Ureter (tissue), 1 donor: ENCODE measurements at places on chromosomes 5 and 9. TPM values are rescaled to one million over a fixed set of nuclear protein-coding genes. Genes with fewer than 3 reads are reported as not detected.

The FBLL1 gene
- total RNA-seq, result 0.83 TPM

The SOWAHA gene
- total RNA-seq, result 6.8 TPM

The SH3TC2 gene
- total RNA-seq, result 70.0 TPM

The FGFR4 gene
- 6.4 TPM for total RNA-seq

The PCDHGA6 gene
- 6.1 TPM for total RNA-seq

The GPR151 gene
- not detected for total RNA-seq

The POU5F2 gene
- total RNA-seq, result 4.9 TPM

The CCL21 gene
- 55.1 TPM for total RNA-seq

The NR4A3 gene
- total RNA-seq, result 26.2 TPM

The CDC20B gene
- not detected for total RNA-seq

The HMCN2 gene
- 9.5 TPM for total RNA-seq

The PCDHB14 gene
- total RNA-seq, result 6.8 TPM

The WDR38 gene
- not detected for total RNA-seq

The SLIT3 gene
- total RNA-seq, result 67.0 TPM

The IER5L gene
- total RNA-seq, result 16.0 TPM

The TSSK1B gene
- 2.1 TPM for total RNA-seq

The NMUR2 gene
- total RNA-seq, result not detected

The MACIR gene
- 6.2 TPM for total RNA-seq

The ROR2 gene
- total RNA-seq, result 16.7 TPM

The SHISAL2B gene
- total RNA-seq, result not detected

The SERF1A gene
- total RNA-seq, result 10.3 TPM

The LRRC19 gene
- total RNA-seq, result not detected

The CCDC152 gene
- 0.47 TPM for total RNA-seq

The GDA gene
- total RNA-seq, result 6.6 TPM

The TMEM174 gene
- not detected for total RNA-seq

The TMEM171 gene
- total RNA-seq, result 2.4 TPM

The RLN2 gene
- total RNA-seq, result 0.55 TPM

The COL5A1 gene
- total RNA-seq, result 64.7 TPM

The IFNB1 gene
- total RNA-seq, result not detected

The BICD2 gene
- total RNA-seq, result 28.5 TPM

The MUSK gene
- total RNA-seq, result not detected

The TAS2R1 gene
- total RNA-seq, result not detected

The CDH9 gene
- total RNA-seq, result not detected

The FBN2 gene
- 4.8 TPM for total RNA-seq

The ECM2 gene
- total RNA-seq, result 16.3 TPM

The ARL15 gene
- total RNA-seq, result 48.0 TPM

The DIRAS2 gene
- 3.9 TPM for total RNA-seq

The POLR3G gene
- 2.1 TPM for total RNA-seq

The SH3RF2 gene
- 9.5 TPM for total RNA-seq

The TMEM267 gene
- 17.5 TPM for total RNA-seq

The CAMK4 gene
- total RNA-seq, result 3.0 TPM

The FOXD4L6 gene
- not detected for total RNA-seq
